ENCODE measurements at places on chromosomes 4 and X.

GRCh38 chr4:53711926-53712325 is 120.6 kb upstream of the LNX1 start:
- DNase-seq: no peak

- no peak for DNase-seq
Observed at GRCh38 chr4:85910985-85911384, 436.0 kb downstream of the ARHGAP24 start.

GRCh38 chr4:8394806-8395205 is 45.7 kb downstream of the ACOX3 start:
- no peak for DNase-seq

DNA sequence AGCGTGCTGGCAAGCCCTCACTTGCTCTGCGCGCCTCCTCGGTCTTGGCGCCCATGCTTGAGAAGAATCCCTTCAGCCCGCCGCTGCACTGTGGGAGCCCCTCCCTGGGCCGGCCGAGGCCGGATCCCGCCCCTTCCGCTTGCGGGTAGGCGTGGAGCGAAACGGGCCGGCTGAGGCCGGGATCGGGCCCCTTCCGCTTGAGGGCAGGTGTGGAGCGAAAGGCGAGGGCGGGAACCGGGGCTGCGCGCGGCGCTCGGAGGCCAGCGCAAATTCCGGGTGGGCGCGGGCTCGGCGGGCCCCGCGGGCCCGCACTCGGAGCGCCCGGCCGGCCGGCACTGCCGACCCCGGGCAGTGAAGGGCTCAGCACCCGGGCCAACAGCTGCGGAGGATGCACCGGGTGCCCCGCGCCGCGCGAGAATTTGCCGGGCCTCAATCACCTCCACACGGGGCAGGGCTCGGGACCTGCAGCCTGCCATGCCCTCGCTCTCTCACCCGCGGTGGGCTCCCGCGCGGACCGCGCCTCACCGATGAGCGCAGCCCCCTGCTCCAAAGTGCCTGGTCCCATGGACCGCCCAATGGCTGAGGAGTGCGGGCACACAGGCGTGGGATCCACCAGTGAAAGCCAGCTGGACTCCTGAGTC is 58.1 kb upstream of the GBA3 start:
- DNase-seq: no peak

DNA sequence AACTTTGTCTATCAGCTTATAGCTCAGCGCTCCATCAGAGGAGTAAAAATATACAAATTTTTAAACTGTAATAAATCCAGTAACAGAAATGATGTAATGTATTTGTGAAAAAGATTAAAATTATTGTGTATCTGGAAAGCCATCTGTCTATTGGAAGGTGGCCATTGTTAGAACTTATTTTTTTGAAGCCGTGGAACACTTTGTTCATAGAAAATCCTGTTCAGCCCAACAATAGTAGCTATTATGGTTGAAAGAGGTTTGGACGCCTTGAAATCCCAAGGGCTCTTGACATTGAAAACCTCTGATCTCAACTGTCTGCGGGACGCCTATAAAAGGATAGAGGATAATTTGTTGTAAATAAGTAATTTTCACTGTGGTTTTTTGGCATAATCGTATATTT is 98.3 kb downstream of the RAPGEF2 start:
- no peak for DNase-seq

DNA sequence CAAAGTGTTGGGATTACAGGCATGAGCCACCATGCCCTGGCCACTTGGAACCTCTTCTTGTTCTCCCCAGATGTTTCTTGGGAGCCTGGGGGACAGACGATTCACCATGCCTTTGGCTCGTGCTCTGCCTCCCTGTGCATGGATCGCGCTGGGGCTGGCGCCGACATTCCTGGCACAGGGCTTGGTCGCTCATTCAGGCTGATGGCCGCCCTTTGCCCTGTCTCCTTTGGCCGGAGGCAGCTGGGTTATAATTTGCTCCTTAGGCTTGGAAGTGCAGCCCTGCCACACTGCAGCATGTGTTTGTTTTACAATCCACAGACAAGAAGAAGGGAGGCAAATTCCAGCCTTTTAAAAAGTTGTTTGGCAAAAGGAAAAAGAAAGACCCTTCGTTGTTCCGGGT is 115.3 kb downstream of the AASDH start:
- DNase-seq: no peak

DNA sequence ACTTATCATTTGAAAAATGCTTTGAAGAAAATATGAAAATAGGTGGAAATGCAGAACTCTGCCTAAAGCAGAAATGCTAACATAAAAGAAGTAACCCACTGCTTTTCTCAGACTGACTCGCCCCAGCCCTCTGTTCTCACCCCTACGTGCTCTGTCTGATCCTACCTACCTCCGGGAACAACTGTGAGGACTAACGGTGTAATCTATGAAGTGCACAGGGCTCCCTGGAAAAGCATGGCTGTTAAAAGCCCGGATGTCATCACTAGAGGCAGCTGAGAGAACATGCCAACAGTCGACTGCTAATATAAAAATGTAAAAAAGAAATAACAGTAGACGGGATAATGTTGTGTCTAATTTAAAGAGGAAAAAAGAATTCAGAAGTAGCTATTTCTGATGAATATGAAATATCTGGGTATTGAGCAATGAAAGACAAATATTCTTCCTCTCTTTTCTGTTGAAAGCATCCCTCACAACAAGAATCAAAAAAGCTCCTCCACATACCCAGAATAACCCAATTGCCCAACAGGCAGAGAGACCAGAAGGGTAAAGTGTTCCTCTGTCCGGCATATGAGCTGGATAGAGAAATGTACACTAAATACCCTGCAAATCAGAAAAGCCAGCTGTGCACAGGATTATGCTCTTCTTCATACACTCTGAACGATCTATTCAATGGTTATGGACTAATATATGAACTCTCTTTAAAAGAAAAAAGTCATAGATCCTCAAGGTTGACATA is 130.7 kb downstream of the TSPAN5 start:
- no peak for DNase-seq

DNA sequence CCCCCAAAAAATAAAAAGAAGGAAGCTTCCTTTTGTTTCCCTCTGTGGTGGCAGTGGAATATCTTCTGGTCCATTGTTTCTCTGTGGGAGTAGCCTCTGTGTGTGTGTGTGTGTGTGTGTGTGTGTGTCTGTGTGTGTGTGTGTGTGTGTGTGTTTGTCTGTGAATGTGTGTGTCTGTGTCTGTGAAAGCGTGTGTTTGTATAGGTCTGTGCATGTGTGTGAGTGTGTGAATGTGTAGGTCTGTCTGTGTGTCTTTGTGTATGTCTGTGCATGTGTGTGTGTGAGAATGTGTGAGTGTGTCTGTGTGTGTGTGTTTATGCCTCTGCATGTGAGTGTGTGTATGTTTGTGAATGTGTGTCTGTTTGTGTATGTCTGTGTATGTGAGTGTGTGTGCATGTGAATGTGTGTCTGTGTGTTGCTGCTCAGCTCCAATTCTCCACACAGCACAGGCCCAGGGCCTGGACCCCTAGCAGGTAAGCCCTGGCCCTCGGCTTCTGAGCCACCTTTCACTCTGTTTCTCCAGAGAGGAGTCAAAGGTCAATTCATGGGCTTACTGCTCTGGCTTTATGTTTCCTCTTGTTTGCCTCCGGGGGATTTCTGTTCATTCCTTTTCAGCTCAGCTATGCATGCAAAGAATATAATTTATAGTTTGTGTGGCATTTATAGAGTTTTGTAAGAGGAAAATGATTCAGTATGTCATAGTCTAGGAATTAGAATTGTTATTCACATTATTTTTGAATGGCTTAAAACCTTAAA is 89.8 kb downstream of the UCHL1 start:
- DNase-seq: no peak

DNA sequence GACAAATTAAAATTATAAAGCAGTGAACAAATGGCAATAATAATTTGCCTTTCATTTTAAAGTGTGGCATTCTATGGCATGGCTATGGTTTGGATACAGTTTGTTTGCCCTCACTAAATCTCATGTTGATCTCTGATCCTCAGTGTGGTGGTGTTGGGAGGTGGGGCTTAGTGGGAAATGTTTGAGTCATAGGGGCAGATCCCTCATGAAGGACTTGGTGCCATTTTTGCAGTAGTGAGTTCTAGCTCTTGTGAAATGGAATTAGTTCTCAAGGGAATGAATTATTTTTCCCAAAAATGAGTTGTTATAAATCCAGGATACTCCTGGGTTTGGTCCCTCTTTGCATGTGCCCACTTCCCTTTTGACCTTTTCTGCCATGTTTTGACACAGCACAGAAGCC is 181.4 kb downstream of the AMELX start:
- DNase-seq: no peak

- no peak for DNase-seq
Observed at GRCh38 chrX:137233478-137233877, 199.7 kb upstream of the GPR101 start.

DNA sequence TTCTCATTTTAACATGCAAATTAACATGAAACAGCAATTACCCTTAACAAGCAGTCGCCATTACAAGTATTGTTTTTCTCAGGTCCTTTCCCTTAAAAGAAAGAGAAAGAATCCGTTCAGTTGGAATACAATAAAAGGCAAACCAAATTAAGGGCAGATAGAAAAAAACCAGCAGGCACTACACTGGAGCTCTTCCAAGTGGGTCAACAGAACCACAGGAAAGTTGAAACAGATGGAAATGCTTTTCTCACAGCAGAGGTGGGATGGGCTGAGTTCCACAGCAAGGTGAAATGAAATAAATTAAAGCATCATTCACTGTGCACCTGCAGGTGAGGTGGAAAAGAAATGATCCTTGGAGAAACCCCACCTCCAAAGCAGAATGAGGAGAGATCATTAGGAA is 102.6 kb downstream of the APBB2 start:
- no peak for DNase-seq

DNA sequence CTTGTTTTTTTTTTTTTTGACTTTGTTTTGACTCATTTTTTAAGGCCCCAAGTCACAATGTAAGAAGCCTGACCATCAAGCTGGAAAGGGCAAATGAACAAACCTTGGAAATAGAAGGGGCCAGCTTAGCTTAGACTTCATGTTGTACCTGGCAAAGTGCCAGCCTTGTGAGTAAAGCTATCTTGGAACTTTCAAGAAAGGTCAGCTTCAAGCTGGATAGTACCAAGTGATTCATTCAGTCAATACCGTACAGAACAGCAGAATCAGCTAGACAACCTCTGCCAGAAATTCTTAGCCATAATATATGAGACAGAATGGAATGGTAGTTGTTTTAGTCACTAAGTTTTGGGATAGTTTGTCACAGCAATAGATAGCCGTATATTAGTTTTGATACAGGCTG is 1492.2 kb upstream of the TENM3 start:
- no peak for DNase-seq

DNA sequence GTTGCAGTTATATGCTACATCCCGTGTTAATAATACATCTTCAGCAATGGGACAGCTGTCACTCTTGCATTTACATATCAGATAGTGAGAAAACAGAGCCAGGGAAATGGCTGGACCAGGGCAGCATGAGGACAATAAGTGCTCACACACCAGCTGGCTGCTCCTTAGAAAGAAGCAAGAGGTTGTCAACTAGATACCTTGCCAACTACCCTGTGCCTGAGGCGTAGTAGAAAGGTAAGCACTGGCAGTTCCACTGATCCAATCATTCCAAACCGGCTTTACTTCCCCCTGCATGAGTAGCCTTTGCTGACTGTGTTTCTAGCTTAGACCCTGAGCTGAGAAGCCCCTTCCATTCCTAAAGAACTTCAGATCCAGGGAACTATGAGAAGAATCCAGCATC is 52.2 kb upstream of the FGF13 start:
- DNase-seq: no peak

DNA sequence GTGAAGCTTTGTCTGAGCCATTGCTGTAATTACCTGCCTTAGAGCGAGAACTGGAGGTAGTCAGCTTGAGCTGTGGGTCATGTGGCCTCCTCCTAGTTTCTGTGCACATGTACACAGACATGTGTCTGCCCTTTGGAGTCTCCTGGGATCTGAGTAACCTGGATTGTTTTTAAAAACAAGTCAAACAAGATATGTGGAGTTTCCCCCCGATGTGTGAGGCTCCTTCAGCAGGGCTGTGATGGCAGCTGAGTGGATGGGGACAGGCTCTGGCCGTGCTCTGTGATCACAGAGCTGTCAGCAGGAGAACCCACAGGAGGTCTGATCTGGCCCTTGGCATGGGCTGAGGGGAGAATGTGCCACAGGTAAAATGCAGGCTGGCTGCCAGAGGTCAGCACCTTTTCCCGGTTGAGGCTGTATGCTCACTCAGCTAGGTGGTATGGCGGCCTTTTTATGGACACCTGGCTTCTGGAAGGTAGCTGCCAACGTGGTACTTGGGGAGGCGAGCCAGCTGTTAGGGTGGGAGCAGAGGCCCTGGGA is 38.4 kb downstream of the NOP14 start:
- DNase-seq: no peak

GRCh38 chr4:4289597-4289940 is 385 bp downstream of the LYAR start:
- DNase-seq: no peak

DNA sequence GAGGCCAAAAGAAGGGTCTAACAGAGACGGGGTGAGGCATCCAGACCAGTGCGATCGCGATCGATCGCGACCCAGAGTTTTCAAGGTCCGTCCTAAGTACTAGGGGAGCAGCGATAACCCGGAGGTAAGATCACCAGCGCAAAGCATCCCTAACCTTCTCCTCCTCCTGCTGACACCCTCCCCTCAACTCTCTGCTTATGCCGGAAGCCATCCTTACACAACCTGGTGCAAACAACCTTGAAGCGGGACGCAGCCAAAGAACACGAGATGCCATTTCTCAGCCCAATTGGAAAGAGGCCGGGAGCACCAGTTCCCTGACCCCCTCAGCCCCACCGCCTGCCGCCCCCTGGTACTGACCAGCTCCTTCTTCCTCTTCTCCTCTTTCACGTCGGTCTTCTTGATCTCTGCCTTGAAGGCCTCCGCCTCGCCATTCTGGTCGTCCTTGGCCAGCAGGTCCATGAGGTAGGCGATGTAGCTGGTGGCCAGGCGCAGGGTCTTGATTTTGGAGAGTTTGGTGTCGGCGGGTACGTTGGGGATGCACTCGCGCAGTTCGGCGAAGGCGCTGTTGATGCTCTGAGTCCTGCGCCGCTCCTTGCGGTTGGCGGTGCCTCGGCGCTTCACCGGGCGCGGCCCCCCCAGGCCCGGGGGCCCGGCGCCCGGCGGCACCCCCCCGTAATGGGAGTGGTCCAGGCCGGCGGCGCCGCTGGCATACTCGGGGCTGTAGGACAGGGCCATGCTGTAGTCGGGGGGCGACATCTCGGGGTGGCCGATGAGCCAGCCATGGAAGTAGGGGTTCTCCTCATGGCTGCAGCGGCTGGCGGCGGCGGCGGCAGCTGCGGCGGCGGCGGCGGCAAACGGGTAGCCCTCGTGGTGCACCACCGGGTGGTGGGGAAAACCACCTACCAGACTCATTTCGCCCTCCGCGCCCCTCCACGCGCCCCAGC is 1.4 kb downstream of the HAND2 start:
- no peak for DNase-seq

DNA sequence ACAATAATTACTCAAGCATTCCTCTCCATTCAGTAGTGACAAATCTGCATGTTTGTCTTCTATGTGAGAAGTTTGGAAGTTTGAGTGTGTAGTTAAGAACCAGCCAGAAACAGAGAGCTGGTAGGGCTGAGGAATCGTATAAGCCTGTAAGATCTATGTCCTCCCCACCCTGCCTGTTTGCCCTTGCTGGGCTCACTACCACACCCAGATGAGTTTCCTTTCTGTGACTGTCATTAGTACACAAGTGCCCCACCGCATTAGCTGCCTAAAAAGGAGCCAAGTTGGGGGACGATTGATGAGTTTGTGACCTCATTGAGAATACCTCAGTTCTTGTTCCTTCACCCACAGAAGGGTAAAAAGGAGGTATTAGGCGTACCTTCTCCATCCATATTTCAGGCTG is 28.3 kb downstream of the DOCK11 start:
- peak; percentile 51 for DNase-seq

GRCh38 chr4:176277162-176277904 is 8.3 kb upstream of the ASB5 start:
- DNase-seq: peak; percentile 57
